Naive thymus-derived CD8-positive, alpha-beta T cell (primary cell): ENCODE measurements at places on chromosomes 7 and 10. TPM values are rescaled to one million over a fixed set of nuclear protein-coding genes. Genes with fewer than 3 reads are reported as not detected.

- DNase-seq, result no peak
- H3K27me3 ChIP-seq, result peaks cover 19% of the 10 kb centered on the region
- no peak overlapping the region for H3K4me3 ChIP-seq
- H3K4me1 ChIP-seq, result peaks cover 3% of the 10 kb centered on the region
- no peak overlapping the region for H3K27ac ChIP-seq
These were observed 35.3 kb upstream of the ZRANB1 start for GRCh38 chr10:124906551-124907001.

GRCh38 chr7:13174991-13175390 is 487.6 kb downstream of the ARL4A start:
- H3K27ac ChIP-seq, result no peak overlapping the region
- DNase-seq, result no peak
- no peaks in the 10 kb centered on the region for H3K4me1 ChIP-seq
- H3K4me3 ChIP-seq, result no peak overlapping the region

DNA sequence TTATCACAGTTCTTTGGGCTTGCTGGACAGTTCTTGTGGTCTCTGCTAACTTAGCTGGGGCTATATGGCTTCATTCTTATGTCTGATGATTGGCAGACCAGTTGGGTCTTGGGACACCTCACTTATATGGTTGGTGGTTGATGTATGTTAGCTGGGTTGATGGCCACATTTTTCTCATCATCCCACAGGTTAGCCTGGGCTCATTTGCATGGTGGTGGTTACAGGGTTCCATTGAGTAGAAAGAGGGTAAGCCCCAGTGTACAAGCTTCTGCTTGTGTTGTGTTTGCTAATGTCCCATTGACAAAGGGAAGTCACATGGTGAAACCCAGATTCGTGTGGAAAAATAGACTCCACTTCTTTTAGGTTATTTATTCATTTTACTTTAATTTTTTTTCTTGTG is 40.6 kb downstream of the TMEM60 start:
- H3K4me3 ChIP-seq, result no peak overlapping the region
- peak overlapping the region; percentile 70 for H3K27ac ChIP-seq
- H3K36me3 ChIP-seq, result peaks cover 23% of the 10 kb centered on the region
- no peak for DNase-seq
- H3K27me3 ChIP-seq, result no peaks in the 10 kb centered on the region

GRCh38 chr10:124204726-124205125 is 111.3 kb upstream of the CHST15 start:
- no peaks in the 10 kb centered on the region for H3K27me3 ChIP-seq
- H3K36me3 ChIP-seq, result no peaks in the 10 kb centered on the region
- H3K4me3 ChIP-seq, result no peak overlapping the region
- DNase-seq, result no peak
- no peaks in the 10 kb centered on the region for H3K4me1 ChIP-seq

DNA sequence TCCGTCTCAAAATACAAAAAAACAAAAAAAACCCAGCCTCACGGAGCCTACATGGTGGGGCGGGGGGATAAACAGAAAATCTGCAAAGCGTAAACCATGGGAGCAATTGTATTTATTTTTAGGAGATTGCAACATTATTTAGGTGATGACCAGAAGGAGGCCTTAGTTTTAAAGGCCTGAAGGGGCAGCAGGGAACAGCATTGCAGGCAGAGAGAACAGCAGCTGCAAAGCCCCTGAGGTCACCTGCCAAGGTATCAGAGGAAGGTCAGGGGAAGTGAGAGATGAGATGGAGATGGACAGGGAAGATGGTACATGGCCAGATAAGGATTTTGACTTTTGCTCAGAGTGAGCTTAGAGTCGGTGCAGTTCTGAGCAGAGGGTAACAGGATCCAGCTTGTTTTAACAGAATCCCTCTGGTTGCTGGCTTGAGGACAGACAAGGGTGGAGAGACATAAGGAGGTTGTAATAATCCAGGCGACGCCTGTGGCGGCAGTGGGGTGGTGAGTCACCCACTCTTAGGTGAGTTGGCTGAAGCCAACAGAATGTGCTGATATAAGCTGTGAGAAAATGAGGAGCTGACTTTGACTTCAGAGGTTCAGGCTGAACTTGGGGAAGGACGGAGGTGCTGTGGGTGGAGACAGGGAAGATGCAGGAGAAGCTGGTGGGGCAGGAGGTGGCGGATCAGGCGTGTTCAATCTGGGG is 82.3 kb upstream of the GTF2I start:
- H3K27ac ChIP-seq, result no peak overlapping the region
- H3K4me3 ChIP-seq, result no peak overlapping the region
- no peaks in the 10 kb centered on the region for H3K36me3 ChIP-seq
- no peaks in the 10 kb centered on the region for H3K27me3 ChIP-seq
- DNase-seq, result no peak

DNA sequence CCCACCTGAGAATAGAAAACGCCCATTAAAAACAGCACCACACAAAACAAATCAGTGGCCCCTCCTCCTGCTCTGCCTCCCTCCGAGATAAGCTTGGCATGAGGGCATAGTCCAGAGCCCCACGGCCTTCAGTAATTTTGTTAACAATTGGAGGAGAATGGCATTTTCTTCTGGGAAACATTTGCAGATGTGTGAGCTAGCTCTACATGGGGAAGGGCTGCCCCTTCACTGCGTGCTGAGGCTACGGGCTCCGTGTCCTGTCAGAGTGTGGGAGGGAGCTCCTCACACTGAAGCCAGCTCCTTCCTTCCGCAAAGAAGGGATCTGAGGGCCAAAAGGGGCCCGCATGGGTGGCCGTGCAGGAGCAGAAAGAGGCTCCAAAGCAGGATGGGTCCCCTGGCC is 15.2 kb downstream of the GRK5 start:
- H3K36me3 ChIP-seq, result no peaks in the 10 kb centered on the region
- no peak overlapping the region for H3K4me3 ChIP-seq
- peaks cover 11% of the 10 kb centered on the region for H3K4me1 ChIP-seq
- no peak for DNase-seq

DNA sequence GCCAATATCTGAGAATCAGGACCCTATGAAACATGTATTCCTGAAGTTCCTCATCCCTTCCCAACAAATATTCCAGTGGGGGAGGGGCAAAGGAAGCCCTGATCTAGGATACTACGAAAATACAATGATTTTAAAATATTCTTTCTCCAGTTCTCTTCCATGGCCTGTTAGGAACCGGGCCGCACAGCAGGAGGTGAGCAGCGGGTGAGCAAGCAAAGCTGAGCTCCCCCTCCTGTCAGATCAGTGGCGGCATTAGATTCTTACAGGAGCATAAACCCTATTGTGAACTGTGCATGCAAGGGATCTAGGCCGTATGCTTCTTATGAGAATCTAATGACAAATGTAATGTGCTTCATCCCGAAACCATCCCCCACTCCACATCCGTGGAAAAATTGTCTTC is 370.8 kb downstream of the WDR11 start:
- no peak for DNase-seq
- no peaks in the 10 kb centered on the region for H3K4me1 ChIP-seq
- no peak overlapping the region for H3K4me3 ChIP-seq
- no peak overlapping the region for H3K27ac ChIP-seq
- peaks cover 4% of the 10 kb centered on the region for H3K27me3 ChIP-seq

DNA sequence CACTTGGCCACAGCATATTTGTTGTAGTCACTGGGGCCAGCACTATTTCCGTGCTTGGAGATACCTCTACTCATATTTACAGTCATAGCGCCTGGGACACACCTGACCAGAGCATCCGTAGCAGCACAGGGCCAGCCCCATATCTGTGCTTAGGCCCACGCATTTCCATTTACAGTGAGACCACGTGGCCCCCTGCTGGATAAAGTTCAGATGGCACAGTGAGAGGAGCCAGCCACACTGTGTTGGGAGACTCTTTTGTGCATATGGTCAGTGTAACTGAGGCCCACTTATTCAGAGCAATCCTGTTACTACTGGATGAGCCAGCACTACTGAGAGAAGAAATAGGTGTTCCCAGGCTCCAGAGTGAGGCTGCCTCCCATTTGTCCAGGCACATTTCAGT is 455.3 kb downstream of the REEP3 start:
- peaks cover 4% of the 10 kb centered on the region for H3K27me3 ChIP-seq
- no peak for DNase-seq
- no peaks in the 10 kb centered on the region for H3K4me1 ChIP-seq
- no peak overlapping the region for H3K4me3 ChIP-seq
- H3K27ac ChIP-seq, result no peak overlapping the region

DNA sequence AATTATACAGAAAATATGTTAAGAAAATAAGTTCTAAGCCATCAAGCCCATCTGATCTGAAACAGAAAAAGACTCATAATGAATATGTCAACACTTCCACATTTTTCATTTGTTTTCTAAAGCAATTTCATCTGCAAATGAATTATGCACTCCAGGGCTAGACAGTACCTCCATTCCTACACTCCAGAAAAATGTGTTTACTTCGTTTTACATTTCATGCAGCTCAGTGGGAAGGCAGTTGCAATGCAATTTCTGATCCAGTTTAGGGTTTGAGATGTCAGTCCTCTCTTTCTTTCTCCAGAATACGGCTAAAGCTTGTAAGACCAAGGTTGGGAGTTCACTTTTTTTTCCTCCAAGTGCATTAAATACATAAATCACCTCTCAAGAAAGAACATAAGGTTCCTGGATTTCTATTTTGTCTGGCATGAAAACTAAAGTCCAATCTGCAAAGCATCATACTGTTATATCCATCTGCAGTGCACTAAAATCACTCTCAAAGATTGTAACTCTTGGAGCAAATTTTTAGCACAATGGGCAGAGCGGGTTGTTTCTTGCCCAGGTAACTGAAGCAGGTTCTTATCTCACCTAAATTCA is 348.8 kb upstream of the C7orf33 start:
- DNase-seq, result no peak
- H3K36me3 ChIP-seq, result no peaks in the 10 kb centered on the region
- H3K4me3 ChIP-seq, result no peak overlapping the region
- peaks cover 32% of the 10 kb centered on the region for H3K27me3 ChIP-seq
- H3K27ac ChIP-seq, result no peak overlapping the region

DNA sequence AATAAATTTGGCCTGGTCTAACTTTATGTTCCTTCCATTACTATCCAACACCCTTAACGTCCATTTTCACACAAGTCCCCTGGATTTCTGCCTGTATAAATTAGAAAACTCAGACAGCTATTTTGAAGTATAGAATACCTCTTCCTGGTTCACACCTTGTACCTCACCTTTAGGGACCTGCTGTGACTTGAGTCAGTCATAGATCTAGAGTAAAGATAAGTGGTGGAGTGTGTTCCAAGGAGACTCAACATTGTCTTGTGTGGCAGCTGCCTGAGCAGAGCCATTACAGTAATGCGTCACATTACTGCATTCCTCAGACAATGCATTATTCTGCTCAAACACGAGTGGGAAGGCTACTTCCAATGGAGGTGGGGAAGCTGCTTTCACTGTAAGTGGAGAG is 513.9 kb downstream of the ADRA2A start:
- peaks cover 4% of the 10 kb centered on the region for H3K27me3 ChIP-seq
- no peak overlapping the region for H3K27ac ChIP-seq
- no peaks in the 10 kb centered on the region for H3K36me3 ChIP-seq
- H3K4me1 ChIP-seq, result no peaks in the 10 kb centered on the region
- no peak for DNase-seq

DNA sequence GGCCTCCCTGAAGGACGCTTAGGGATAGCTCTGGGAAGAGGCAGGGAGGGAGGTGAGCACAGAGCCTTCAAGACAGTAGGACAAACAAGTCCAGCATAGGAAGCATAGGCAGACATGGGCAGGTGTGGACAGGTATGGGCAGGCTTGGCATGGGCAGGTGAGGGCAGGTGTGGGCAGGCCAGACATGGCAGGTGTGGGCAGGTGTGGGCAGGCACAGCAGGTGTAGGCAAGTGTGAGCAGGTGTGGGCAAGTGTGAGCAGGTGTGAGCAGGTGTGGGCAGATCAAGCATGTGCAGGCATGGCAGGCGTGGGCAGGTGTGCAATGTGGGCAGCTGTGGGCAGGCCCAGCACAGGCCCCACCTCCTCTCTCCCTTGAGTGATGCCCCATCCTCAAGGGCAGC is 148.8 kb upstream of the ZMIZ1 start:
- peaks cover 3% of the 10 kb centered on the region for H3K27me3 ChIP-seq
- H3K36me3 ChIP-seq, result no peaks in the 10 kb centered on the region
- no peak overlapping the region for H3K4me3 ChIP-seq
- DNase-seq, result no peak

- no peak overlapping the region for H3K4me3 ChIP-seq
- no peak overlapping the region for H3K27ac ChIP-seq
- H3K36me3 ChIP-seq, result no peaks in the 10 kb centered on the region
- no peaks in the 10 kb centered on the region for H3K4me1 ChIP-seq
- H3K27me3 ChIP-seq, result peaks cover 16% of the 10 kb centered on the region
These were observed 99.0 kb upstream of the PODXL start for GRCh38 chr7:131655447-131655846.

DNA sequence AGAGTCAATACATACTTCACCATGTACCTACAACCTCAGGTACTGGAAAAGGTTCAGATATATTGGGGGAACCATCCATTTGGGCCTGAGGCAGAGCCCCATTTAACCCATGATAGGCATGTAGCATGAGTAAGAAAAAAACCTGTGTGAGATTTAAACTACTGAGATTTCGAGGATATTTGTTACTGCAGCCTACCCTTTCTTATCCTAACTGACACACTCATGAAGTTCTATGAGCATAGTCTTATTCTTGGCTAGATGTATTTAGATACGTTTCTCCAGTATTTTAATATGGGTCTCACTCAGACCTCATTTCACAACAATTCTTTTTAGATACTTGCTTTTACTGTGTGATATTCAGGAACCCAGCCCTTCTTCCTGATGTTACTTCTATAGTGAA is 39.3 kb downstream of the GHRHR start:
- no peaks in the 10 kb centered on the region for H3K36me3 ChIP-seq
- no peak for DNase-seq
- H3K27me3 ChIP-seq, result peaks cover 4% of the 10 kb centered on the region
- H3K4me1 ChIP-seq, result no peaks in the 10 kb centered on the region
- H3K4me3 ChIP-seq, result no peak overlapping the region

DNA sequence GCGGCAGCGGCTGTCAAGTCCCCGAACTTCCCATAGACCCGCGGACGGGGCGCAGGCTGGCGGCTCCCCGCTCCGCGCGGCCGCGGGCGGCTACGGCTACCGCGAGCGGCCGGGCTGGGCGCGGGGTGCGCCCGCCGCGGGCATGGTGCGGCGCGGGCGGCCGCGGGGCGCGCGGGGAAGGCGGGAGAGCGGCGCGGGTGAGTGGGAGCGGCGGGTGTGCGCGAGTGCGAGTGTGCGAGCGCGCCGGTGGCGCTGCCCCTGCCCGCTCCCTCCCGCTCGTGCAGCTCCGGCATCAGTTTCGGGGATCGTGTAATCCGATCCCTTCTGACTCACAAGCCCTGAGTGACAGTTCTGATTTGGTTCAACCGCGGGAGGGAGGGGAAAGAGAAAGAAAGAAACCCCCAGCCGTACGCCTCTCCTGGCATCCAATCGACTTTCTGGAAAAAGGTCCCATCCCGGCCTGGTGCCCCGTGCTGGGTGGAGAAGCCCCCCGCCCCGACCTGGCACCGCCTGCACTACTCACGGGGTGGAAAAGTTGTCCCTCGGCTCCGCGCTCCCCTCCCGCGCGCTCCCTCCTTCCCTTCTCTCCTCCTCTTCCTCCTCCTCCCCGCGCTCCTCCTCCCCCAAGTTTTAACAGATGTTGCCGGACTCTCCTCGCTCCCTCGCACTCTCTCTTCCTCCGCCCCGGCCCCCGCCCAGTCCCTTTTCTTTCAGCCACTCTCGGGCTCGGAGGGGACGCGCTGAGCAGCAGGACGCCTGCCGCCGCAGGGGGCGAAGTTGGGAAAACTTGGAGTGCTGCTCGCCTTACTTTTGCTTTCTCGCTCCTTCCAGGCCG is at the start of gene GLI3:
Gene GLI3 (minus strand): TSS at position 234 of the 835 bp plus-strand sequence. CDS start 13,956 bp downstream, outside the sequence.
- H3K27me3 ChIP-seq, result peaks cover 41% of the 10 kb centered on the region

GRCh38 chr10:88794731-88795130 is 7.8 kb upstream of the LIPM start:
- H3K36me3 ChIP-seq, result no peaks in the 10 kb centered on the region
- H3K27me3 ChIP-seq, result no peaks in the 10 kb centered on the region
- H3K27ac ChIP-seq, result no peak overlapping the region

Gene NEUROG3
- not detected for total RNA-seq

Gene NKX1-2
- total RNA-seq, result not detected

Gene CLRN3
- not detected for total RNA-seq

Gene TMEM72
- total RNA-seq, result not detected

Gene SERPINE1
- total RNA-seq, result 0.11 TPM
